ENCODE measurements at places on chromosomes 12 and 14.

DNA sequence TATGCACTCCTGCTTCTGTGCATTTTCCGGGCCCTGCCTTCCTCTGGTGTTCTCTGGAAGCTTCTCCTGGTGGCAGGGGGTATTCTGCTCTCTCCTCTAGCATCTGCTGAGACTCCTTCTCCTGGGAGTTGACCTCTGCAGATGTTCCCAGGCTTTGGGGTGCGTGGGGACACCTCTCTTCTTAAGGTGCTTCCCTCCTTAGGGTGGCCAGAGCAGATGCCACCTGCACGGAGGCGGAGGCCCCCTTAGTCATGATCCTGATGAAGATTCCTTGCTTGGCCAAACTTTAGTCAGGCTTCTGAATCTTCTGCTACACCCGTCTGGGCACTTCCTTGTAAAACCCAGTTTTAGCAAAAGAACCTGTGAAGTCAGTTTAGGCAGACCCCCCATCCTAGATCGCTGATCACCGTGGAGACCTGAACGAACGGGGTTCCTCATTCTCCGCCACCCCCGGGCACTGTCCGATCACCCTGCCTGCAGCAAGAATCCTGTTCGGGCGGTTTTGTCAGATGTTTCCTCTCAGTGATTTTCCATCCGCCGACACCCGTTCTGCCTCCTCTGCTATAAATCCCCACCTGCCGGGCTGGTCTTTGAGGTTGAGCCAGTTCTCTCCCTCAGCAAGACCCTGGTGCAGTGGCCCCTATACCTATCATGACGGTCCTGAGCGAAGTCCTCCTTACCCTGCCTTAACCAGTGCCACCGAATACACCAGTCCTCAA lies 111.9 kb downstream of the CALM1 start:
- DNase-seq: peak; percentile 14

- DNase-seq: no peak
Observed at GRCh38 chr14:99190696-99191394, 81.2 kb downstream of the BCL11B start.

DNA sequence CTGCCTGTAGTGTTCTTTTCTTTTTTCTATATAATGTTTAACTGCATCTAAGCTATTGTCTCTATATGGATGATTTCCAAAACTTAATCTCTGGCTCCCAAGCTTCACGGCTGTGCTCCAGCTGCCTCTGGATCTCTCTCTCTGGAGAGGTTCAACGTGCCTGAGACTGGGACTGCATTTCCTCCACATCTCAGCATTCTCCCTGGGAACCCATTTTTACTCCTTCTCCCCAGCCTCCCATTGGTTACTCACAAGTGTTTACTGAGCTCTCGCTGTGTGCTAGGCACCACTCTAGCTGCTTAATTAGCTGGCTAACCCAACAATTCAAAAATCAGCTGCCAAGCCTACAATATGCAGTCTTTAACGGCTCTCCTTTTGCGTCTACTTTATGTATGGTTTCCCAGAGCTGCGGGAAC lies 34.7 kb downstream of the FBXL14 start:
- DNase-seq: no peak

DNA sequence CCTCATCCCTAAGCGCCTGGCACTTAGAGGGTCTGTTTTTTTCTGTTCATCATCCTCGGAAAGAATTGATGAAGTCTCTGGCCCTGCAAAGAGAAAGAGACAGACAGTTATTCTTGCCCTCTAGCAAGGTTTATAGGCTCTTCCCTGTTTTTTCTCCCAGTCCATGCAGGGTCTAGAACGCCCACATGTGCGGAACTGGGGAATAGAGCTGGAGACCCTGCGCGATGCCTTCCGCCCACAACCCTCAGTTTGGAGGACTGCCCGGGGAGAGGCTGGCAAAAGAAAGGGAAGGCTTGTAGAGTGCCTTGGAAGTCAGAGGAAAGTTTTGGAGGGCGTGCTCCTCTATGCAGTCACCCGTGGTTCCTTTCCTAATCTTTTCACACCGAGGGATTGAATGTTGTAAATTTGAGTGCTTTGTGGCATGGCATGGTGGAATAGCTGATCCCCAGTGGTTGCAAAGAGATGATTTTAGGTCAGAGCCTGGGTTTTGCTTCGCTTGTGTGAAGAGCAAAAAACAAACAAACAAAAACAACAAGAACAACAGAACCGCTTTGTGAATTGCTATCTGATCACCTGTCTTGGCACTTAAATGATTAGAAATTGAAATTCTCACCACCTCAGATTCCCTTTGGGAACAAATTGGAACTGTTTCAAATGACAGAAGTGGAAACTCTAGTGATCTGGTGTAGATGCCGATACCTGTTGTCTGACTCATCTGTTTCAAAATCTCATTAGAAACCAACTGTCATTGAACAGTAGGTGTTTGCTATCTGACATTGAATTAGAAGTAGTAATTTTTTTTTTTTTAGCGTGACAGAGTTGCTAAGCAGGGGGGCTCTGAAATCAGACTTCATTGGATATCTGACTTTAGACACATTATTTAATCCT lies 947 bp downstream of the GAS2L3 start:
- no peak for DNase-seq

DNA sequence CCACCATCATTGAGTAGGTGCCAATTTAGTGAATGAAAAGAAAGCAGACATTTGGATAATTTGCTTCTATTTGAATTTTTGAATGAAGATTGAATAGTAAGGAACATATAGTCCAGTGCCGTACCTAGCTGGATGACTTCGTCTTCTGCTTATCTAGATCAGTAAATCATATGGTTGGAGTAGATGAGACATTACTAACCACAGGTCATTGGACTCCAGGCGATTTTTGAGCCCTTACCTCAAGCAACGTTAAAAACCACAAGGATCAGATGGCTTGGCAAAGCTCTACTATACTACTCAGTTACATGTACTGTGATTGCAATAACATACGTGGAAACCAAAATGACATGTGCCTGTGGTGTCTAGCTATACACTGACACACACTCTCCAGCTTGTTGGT lies 1.7 kb upstream of the SPATS2 start:
- DNase-seq: no peak

GRCh38 chr14:105314287-105315200 lies at the start of gene PACS2:
Gene PACS2, plus strand, starts transcription at chr14:105314748. Its CDS starts 171 bp downstream, at chr14:105314919.
- peak; percentile 70 for DNase-seq

DNA sequence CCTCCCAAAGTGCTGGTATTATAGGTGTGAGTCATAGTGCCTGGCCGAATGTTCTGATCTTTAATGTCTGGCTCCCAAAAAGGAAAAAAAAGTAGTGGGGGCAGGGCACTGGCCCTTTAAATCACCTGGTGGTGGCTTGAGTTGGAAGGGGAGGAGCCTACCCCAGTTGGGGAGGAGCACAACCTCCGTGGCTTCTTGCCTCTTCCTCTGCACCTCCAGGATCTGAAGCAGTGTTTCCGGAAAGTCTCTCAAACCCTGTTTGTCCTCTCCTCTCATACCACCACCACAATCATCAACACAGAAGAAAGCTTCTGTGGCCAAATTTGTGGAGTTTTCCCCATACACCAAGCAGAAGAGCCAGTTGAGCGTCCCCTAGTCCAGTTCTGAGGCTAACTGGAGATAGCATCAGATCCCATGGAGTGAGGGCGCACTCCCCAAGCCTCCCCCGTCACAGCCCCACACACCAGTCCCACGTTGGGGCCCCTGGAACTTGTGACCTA lies 24.3 kb upstream of the RCOR1 start:
- DNase-seq: no peak

DNA sequence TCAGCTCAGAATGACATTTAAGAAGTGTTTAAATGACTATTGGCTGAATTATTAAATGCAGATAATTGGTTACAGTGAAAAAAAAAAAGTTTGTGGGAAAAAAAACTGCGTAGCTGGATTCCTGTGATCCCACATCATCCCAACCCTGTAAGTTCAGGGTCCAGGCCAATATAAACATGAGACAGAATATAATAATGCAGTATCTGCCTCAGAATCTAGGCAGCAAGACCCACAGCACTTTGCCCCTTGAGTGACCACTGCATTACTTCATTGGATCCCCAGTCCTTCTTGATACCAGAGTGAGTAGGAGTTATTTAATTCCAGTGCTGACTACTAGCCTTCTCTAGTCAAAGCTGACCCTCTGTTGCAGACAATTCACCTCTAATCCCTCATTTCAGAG lies 272.6 kb downstream of the CCER1 start:
- no peak for DNase-seq

DNA sequence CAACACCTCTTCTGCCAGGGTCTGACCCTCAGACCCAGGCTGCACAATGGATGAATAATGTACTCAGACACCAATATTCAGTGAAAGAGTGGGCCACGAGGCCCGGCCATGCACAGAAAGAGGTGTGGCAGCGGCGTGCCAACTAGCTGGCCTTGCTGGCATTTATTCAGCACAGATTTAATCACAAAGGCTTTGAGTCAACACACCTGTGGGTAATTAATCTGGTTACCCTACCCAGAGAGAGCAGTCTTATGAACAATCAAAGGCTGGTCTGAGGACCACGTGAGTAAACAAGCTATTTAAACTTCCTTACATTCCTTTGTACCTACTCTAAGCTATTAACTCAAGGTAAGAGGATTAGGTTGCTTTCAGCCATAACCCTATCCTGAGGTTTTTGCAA lies 324.8 kb downstream of the C12orf50 start:
- no peak for DNase-seq

DNA sequence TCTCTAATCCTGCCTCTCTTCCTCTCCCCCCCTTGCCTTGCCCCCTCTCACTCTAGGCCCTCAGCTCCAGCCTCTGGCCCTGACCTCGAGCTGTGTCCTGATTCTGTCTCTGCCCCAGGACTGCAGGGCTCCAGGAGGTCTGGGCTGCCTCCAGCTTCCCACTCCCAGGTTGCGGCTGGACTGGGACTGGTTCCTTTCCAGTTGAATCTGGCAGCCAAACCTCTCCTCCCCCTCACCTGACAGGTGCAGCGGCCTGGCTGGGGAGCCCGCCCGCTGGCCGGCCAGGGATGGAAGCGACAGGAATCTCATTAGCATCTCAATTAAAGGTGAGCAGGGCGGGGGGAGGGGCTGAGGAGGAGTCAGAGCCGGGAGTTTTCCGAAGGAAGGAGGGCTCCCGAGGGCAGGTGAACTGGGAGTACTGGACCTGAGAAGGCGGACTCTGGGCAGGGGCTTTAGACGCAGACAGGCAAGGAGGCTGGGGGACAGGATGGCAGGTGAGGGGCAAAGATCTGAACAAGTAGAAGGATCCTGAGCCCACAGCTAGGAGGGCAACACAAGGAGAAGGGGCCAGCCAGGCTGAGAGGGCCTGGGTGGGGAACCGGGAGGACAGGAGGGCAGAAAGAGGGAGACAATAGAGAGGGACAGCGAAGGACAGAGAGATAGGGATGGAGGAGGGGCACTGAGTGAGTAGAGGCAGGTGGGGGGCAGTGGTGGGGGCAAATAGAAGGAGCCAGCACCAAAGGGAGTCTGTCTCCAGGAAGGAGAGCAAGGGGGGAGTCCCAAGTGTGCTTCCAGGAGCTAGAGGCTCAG lies at the start of gene SCNN1A:
SCNN1A (minus strand) TSS at position 295 of the 810 bp plus-strand sequence. CDS start 780 bp downstream, outside the sequence.
- no peak for DNase-seq

- DNase-seq: no peak
Observed at GRCh38 chr12:106903241-106903945, 52.3 kb upstream of the TMEM263 start.
